NCI-H446 (cell line): ENCODE measurements at places on chromosomes 16 and 17.

GRCh38 chr17:66947311-66947710 is 17.2 kb upstream of the CACNG4 start:
- no peak for DNase-seq

DNA sequence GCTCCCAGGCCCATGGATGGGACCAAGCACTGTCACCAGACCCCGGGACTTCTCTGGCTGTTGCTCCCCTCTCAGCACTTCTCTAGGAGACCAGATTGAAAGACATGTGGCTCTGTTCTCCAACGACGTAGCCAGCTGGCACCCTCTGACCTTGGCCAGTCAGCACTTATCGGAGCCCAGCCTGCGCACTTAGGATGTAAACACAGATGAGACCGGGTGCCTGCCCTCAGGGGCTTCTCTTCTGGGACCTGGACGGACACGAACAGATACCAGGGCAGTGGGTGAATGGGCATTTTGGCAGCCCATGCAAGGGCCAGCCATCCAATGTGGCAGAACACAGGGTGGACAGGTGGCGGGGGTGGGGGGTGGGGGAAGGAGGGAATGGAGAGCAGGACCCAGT is 6.6 kb downstream of the ZDHHC1 start:
- no peak for DNase-seq

DNA sequence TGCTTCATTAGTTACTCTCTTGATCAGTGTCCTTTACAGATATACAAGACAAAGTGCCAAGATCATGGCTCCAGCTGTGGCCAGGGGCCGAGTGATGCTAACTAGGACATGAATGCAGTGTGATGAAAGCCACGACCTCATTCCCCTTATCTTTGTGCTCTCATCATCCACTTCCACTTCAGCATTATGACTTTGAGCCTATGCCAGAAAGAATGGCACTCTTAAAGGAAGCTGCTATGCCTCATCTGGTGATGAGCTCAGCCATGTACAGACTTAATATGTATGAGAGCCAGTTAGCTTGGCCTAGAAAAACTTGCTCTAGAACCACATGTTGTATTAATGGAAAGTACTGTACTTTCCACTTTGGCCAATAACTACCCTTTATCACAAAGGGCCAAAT is 179.1 kb downstream of the TOX3 start:
- DNase-seq = no peak

DNA sequence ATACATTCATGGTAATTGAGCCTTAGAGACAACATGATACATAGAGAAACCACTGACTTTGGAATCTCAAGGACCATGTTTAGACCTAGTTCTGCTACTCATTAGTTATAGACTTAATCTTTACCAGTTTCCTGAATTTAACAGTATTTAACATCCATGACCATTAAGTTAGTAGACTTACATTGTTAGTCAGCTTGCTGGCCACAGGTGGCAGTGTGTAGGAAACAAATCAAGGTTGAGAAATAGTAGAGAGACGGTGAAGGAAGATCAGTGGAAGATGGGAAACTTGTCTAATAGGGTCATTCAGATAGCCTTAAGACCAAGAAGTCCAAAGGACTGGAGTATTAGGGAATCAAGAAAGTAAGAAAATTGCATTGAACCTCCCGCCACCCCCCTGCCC is 31.0 kb downstream of the OMG start:
- DNase-seq = no peak

- DNase-seq = no peak
These were observed 13.7 kb upstream of the OSGIN1 start for GRCh38 chr16:83939266-83939855.

- DNase-seq = no peak
These were observed 18.1 kb downstream of the ZNF423 start for GRCh38 chr16:49837688-49838410.

GRCh38 chr16:55735120-55735781 is 79.5 kb downstream of the SLC6A2 start:
- DNase-seq = no peak

DNA sequence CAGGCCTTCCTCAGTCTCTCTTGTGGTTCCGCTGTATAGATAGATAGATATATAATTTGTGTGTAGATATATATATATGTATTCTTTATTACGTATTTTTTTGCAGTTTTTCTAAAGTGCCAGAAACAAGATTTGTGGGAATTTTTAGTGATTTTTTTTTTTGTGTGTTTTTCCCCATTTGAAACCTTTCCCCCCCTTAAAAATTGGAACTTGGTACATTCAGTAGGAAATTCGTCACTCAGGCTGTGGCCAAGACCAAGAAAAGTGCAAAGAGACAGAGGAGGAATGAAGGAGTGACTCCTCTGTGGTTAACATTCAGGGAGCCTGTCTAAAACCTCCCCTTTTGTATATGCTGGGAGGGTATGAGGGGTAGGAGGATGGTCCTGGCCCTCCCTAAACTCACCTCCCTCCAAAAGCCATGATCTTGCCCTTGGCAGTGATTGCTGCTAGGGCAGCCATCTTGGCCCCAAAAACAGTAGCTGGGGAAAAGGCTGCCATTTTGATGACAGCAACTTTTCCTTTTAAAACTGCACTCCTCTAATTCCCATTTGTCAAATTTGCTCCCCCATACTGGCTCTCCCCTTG is 15.2 kb downstream of the CHRNB1 start:
- DNase-seq = no peak

GRCh38 chr16:58271589-58271988 is 23.2 kb downstream of the PRSS54 start:
- DNase-seq = no peak

DNA sequence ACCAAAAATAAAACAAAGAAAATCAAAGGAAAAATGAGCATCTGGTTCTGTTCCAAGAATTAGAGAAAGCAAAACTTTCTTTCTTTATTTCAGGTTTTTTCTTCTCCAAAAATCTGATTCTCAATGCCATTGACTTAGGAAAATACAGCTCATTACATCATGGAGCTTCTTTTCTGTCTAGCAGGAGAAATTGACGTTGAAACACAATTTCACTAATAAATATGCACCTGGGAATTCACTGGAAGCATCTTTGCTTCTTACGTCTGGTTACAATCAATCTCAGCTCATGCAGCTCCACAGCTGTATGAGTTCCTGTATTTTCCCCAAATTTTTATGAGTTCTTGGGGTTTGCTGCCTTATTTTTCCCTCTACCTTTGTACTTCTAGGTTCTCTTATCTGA is 1568.6 kb upstream of the GOT2 start:
- DNase-seq = no peak

DNA sequence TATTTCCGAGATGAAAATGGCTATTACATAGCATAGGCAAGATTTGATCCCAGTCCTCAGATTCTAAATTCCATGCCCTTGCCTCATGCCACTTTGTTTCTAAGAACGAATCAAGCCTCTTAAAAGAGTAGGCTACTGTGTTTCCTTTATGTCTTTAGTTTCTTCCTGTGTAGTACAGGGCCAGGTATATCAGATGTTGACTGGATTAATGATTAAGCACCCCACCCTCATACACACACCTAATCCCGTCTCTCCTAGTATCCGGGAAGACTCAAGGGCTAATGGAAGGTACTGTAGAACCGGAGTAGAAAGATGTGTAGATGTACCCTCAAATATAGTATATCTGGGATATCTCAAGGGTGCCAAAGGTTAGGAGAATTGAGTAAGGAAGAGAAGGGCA is 6.7 kb downstream of the TOM1L1 start:
- DNase-seq = no peak

DNA sequence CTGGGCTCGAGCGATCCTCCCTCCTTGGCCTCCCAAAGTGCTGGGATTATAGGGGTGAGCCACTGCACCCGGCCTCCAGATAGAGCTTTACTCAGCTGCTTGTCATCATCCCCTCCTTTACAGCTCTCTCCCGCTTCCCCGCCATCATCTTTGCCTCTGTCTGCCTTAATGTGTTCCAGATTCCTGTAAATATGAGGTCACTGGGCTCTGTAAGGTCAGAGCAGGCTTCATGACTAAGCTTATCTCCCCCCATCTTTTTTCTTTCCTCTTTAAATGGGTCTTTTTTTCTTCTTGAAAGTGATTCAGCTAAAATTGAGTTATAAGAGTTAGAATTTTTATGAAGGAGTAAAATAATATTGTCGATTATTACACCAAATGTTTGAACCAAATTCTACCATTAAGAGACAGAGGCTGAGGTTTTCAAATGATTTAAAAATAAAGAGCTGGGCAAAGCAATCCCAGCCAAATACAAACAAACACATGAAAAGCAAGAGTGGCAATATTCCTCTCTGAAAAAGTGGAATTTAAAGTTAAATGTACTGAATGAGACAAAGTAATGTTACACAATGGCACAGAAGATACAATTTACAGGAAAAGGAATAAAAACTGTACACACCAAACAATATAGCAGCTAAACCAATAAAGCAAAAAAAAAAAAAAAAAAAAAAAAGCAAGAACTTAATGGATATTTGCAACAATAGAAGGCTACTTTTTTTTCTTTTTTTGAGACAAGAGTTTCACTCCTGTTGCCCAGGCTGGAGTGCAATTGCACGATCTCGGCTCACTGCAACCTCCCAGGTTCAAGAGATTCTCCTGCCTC is 62.1 kb downstream of the CRISPLD2 start:
- no peak for DNase-seq
